ENCODE measurements at places on chromosomes 5 and 9.

DNA sequence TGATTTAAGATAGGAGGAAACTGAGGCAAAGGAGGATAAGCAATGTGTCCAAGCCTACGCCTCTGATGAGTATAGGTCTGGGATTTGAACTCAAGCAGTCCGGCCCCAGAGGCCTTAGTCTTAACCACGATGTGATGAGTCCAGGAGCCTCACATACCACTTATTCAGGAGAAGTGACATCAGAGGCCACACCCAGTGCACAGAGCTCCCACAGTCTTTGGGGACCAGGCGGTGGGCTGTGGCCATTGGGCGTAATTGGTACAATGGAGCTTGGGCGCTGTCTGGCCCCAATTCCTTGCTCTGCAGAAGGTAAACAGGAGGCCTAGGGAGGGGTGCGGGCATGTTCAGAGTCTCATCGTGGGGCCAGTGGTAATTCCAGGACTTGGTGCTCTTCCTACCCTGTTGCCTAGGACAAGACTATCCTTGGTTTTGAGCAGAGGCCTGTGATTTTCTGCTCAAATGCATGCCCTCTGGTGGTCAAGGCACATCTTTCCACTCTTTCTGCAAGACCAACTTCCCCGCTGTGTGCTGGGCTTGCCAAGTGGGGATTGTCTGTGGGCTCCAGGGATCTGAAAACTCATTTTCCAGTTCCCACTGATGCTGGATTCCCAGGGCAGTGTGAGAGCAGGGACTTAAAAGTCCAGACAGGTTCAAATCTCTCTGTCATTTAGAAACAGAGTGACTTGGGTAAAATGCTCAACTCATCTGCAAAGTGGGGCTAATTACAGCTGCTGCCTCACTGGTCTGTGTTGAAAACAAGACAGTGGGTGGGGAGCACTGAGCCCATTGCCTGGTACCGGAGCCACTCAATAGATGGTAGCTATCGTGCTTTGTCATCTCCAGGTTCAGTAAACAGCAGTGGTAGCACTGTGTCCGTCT, 15.8 kb downstream of the NDST1 start:
- no peak for DNase-seq

DNA sequence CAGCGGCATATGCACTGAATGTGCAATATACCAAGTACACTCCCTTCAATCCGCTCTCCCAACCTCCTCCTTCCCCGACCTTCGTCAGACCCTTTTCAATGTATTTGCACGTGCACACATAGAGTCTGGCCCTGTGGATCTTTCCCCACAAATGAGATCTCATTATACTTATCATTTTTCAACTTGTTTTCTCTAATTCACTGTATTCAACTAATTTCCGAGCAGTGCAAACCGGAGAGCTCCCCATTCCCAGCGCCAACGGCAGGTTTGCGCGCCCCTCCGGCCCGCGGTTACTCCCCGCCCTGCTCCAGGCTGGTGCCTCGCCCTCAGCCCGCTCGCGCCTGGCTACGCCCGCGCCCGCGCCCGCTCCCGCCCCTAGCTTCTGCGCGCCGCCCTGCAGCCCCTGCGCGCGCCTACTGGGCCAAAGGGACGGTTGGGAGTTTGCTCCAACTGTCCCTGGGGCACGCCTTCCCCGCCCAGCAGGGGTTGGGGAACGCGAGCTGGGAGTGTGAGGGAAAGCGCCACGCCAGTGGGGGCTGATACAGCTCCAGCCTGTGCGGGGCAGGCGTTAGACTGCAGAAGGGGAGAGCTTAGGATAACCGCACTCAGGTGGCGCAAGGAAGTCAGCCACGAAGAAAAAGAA, 3.3 kb upstream of the CDC20B start:
- DNase-seq: peak; percentile 19

DNA sequence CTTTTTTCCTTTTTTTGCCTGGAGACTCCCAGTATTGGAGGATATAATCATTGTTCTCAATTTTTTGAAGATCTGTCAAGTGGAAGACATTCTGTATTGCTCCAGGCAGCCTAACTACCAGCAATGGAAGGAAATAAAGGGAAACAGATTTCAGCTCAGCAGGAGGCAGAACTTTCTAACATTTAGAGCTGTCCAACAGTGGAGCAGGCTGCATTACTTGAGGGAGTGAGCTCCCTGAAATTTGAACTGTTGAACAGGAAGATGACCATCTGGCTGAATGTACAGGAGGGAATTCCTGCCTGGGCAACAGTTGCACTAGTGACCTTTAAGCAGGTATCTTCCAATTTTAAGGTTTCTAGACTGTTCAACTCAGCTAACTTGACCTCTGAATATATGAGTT, 1.1 kb upstream of the GAPVD1 start:
- DNase-seq: no peak

DNA sequence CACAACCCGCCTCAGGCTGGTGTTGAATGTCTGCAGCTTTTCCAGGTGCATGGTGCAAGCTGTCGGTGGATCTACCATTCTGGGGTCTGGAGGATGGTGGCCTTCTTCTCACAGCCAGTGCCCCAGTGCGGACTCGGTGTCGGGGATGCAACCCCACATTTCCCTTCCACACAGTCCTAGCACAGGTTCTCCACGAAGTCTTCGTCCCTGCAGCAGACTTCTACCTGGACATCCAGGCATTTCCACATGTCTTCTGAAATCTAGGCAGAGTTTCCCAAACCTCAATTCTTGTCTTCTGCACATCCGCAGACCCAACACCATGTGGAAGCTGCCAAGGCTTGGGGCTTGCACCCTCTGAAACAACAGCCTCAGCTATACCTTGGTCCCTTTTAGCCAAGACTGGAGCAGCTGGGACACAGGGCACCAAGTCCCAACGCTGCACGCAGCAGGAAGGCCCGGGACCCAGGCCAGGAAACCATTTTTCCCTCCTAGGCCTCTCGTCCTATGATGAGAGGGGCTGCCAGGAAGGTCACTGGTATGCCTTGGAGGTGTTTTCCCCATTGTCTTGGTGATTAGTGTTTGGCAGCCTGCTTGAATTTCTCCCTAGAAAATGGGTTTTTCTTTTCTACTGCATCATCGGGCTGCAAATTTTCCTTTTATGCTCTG, 18.2 kb downstream of the PSIP1 start:
- DNase-seq: no peak

- DNase-seq: no peak
Measured at GRCh38 chr9:135076143-135076875, 11.2 kb upstream of the OLFM1 start.

GRCh38 chr5:109837231-109837861, 147.6 kb downstream of the MAN2A1 start:
- no peak for DNase-seq

GRCh38 chr5:170419643-170420042, 30.5 kb upstream of the KCNMB1 start:
- no peak for DNase-seq

DNA sequence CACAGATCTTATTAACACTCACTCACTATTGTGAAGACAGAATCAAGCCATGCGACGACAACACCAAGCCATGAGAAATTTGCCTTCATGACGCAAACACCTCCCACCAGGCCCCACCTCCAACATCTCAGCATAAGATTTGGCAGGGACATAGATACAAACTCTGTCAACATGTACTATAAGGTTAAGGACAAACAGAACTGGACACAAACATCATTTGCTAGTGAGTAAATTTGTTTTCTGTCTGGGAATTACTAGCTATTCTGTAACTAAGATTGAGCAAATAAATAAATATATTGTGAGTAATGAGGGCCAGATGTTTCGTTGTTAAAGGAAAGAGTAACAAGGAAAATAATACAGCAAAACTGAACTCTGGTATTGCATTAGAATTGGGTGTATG, 15.7 kb upstream of the KCNN2 start:
- no peak for DNase-seq

DNA sequence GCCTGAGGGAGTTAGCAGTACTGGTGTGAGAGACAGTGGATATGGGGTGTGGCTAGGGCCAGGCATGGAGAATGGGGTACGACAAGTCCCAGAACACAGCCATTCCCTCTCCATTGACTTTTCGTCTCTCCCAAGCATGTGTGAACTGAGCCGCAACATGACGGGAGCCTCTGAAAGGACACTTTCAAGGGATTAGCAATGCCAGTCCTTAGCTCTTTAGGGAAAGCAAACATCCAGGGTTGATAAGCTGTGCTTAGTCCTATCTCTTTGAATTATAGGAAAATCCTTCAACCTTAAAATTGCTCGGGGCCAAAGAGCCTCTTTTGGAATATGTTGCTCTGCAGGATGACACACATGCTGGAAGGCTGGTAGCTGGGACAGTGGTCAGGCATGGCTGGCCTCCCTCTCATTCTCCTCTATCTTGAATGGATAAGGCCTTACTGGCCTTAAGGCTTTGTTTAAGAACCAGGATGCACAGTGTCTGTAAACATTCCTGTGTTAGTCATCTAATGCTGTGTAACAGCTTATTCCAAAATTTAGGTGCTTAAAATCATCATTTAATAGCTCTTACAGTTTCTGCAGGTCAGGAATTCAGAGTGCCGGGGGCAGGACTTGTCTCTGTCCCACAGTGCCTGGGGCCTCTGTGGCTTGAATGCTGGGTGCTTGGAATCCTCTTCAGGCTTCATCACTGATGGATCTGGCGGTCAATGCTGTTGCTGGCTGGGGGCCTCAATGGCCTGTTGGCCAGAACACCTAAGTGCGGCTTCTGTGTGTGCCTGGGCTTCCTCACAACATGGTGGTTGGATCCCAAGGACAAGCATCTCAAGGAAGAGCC, 95.3 kb downstream of the PTTG1 start:
- no peak for DNase-seq

DNA sequence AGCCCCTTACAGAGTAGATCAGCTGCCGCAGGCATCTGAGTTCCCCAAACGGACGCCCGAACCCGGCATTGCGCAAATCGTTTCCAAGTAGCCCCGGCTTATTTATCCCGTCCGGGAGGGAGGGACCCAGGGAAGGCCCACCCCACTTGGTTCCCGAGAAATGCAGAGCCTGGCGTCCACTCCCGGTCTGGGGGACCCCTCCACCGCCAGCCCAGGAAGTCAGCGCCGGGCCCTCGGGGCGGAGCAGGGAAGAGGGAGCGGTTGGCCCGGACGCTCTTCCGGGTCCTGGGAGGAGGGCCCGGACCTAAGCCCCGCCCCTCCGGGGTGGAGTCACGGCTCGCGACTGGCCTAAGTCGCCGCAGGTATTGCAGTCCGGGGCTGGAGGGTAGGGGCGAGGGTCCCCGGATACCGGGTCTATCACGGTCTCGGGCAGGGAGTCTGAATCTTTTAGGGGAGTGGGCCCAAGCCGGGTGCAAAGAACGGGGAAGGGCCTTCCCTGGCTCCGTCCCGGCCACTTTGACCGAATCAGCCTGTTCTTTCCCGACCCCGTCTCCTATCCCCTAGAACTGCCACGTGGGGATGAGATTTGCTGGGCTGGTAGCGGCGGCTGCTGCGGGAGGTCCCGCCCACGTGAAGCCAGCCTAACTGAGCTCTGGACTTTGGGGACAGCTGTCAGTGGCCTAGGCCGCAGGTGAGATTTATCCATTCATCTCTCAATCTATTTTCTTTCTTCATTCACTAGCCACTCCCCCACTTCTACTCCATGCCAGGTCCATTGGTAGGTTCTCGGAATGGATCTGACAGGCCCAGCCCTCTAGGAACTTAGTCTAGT, at the start of gene RABEPK:
TSS of gene RABEPK (plus strand) at position 327 of the 832 bp plus-strand sequence. CDS start 2,472 bp downstream, outside the sequence.
- peak; percentile 66 for DNase-seq

DNA sequence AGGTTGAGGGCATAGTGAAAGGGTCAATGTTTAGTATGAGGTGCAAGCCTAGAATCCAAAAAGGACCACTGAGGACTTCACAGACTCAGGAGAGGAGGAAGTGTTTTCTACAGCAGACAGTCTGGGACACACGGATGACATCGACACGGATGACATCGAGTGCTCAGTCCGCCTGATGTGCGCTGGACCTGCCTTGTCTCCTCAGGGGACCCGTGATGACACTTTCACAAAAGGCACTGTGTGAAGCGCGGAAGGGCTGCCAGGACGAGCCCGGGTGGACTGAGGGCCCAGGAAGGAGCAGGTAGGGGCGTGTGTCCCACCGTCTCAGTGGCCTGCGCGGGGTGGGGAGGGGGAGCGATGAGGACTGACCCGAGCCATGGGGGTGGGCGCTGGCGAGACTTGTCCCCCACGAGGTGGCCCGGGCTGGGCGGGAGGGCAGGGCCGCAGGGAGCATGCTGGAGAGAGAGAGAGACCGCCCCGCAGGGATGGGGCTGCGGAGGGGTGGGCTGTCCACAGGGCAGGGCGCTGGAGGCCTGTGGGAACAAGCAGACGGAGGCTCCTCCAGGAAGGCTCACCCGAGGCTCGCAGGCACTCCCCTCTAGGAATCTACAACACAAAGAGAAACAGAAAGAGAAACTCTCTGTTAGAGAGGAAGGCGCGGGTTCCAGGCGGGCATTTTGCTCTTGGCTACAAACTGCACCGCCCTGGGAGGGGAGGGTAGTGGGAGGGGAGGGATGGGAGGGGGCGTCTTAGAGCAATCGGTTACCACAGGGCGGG, 54.9 kb downstream of the USP20 start:
- DNase-seq: peak; percentile 71

GRCh38 chr5:4941957-4942830, 197.9 kb upstream of the ADAMTS16 start:
- DNase-seq: no peak

DNA sequence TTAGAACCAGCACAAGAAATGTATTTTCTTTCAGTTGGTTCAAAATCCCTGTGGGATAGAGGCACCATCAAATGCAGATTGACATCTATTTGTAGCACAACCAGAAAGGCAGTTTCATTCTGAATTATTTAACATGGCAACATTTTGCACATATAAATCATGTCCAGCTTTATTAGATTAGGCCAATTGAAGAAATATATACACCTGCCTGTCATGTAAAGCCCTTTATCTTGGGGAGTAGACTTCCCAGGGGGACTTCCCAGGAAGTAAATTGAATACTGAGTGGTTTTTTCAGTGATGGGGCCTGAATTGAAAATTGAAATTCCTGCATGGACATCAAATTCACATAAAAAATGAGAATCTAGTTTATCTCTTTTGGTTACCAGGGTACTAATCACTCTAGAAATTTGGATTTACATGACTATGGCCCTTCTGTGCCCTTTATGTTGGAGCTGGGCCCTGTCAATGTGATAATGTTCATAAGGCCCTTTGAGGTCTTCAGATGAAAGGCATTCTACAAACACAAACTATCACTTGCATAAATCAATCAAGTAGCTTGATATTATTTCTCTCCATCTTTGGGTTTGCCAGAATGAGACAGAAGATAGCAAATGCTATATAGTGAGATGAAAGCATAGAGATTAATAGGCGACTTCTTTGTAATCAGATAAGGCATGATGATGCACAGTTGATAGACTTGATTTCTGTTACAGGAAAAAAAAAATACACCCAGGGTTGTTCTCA, 26.2 kb upstream of the ZNF608 start:
- DNase-seq: no peak

GRCh38 chr9:2386566-2386965, 235.0 kb upstream of the VLDLR start:
- DNase-seq: no peak

- DNase-seq: no peak
Measured at GRCh38 chr9:92518199-92518598, 17.6 kb downstream of the ECM2 start.

Data from stimulated activated CD8-positive, alpha-beta memory T cell treated with anti-CD3 and anti-CD28 coated beads, Interleukin-7, amount 100 ng/mL, for 4 hours (primary cell).